ENCODE measurements at places on chromosomes 12 and 14. TPM values are rescaled to one million over a fixed set of nuclear protein-coding genes. Genes with fewer than 3 reads are reported as not detected.
A peak's percentile ranks its signal among the peaks of the same experiment; 100 is the strongest.

DNA sequence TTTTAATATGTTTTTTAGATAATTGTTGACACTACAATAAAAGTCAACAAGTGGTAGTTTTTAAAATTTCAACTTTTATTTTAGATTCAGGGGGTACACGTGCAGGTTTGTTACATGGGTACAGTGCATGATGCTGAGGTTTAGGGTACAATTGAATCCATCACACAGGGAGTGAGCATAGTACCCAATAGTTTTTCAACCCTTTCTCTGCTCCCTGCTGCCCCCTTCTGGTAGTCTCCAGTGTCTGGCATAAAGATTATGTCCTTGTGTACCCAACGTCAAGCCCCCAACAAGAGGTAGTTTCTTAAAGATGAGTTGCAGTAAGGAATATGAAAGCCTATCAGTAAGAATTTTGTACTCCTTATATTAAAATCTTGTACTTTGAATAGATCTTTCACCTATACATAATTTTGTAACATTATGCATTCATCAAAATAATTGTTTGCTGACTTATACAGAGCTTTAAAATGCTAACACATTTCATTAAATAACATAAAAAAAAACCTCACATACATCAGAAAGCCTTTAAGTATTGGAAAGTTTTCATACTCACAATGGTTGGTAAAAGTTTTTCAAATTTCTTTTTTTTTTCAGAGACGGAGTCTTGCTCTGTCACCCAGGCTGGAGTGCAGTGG, 5.4 kb upstream of the RALGAPA1 start:
- no peaks in the 10 kb centered on the region for H3K36me3 ChIP-seq
- no peak overlapping the region for H3K27ac ChIP-seq
- H3K27me3 ChIP-seq, result no peaks in the 10 kb centered on the region
- no peak overlapping the region for H3K4me3 ChIP-seq
- peak; percentile 74 for DNase-seq
- H3K4me1 ChIP-seq, result no peaks in the 10 kb centered on the region

DNA sequence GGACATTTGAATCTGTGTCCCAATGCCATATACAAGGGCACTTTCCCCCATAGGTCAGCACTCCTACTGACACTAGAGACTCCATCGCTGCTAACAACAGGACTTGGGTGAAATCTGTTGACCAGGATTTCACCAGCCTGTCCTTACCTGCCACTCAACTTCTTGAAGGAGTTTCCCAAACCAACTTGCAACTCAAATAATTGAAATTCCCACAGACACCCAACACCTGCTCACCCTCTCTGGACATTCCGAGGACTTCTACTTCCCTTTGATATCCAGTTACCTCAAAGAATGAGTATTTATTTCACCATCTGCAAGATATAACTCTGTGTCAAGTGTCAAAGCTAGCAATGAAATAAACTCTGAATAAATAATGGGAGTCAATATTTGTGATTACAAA, 44.6 kb downstream of the LLPH start:
- peaks cover 7% of the 10 kb centered on the region for H3K4me1 ChIP-seq
- no peak overlapping the region for H3K4me3 ChIP-seq
- no peaks in the 10 kb centered on the region for H3K36me3 ChIP-seq
- no peak overlapping the region for H3K27ac ChIP-seq
- H3K27me3 ChIP-seq, result no peaks in the 10 kb centered on the region

DNA sequence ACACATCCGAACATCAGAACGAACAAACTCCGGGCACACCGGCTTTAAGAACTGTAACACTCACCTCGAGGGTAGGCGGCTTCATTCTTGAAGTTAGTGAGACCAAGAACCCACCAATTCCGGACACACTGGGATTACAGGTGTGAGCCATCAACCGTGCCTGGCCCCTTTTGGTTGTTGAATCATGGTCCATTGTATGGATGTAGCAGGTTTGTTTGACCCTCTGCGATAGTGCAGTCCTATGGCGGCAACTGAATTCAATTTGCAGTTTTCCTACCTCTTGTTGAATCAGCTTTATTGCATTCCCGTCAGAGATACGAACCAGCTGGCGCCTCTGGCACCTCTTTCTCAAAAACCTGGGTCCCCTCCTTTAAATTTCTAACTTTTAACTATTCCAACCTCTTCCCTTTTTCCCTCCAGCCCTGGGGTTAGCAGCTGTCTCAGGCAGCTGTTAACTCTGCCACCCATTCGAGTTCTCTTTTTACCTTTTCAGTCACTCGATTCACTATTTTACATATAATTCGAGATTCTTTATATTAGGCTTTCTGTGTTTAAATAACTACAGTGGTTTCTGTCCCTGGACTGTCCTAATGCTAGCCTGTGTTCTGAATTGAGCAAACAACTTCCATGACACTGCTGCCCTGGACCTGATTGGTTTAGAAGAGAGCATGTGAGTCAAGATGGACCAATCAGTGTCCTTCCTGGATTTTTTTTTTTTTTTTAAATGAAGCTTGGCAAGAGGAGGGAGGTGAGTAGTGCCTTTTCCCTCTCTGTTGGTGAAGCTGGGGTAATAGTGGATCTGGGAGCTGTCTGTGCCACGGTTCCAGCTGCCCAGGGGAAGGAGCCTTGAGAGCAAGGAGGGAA, 261.5 kb downstream of the PCNX1 start:
- no peaks in the 10 kb centered on the region for H3K36me3 ChIP-seq
- H3K4me1 ChIP-seq, result no peaks in the 10 kb centered on the region
- no peak for DNase-seq
- H3K27me3 ChIP-seq, result no peaks in the 10 kb centered on the region

DNA sequence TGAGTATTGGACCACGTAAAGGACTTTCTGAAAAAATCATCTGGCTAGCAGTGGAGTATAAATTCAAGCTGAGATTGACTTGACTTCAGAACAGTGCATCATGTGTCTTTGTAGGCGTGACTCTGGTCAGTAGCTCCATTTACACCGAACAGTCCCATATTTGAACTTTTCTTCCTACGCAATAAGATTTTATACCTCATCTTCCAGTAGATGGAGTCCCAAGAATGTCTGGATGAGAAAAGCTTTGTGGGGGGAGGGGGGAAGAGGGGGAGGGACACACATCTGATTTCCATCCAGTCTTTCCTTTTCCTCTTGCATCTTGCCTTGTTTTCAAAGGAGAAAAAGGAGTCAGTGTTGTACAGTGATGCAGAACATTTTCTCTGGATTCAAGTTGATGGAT, 241.0 kb downstream of the EMP1 start:
- DNase-seq, result no peak
- no peaks in the 10 kb centered on the region for H3K4me1 ChIP-seq
- no peaks in the 10 kb centered on the region for H3K36me3 ChIP-seq

- no peak overlapping the region for H3K4me3 ChIP-seq
- no peaks in the 10 kb centered on the region for H3K36me3 ChIP-seq
- no peaks in the 10 kb centered on the region for H3K27me3 ChIP-seq
- H3K27ac ChIP-seq, result no peak overlapping the region
- H3K4me1 ChIP-seq, result 0 out of 2 replicates have a peak, but pooled peaks cover 7% of the 10 kb centered on the region
Observed at GRCh38 chr12:67442896-67443295, 173.7 kb downstream of the CAND1 start.

DNA sequence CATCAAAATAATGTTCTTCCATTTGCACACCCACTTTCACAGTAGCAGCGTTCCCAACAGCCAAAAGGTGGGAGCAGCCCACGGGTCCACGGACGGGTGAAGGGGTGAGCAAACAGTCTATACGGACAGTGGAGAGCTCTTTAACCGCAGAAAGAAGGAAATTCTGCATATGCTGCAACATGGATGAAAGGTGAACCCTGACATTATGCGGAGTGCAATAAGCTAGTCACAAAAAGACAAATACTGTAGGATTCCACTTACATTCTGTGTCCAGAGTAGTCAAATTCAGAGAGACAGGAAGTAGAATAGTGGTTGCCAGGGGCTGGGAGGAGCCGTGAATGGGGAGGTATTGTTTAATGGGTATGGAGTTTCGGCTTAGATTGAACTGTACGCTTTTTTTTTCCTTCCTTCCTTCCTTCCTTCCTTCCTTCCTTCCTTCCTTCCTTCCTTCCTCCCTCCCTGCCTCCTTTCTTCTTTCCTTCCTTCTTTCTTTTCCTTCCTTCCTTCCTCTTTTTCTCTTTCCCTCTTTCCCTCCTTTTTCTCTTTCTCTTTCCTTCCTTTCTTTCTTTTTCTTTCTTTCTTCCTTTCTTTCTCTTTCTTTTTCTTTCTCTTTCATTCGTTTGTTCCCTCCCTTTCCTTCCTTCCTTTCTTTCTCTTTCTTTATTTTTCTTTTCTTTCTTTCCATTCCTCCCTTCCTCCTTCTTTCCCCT, 15.8 kb upstream of the ANKRD9 start:
- no peaks in the 10 kb centered on the region for H3K36me3 ChIP-seq
- peaks cover 36% of the 10 kb centered on the region for H3K4me1 ChIP-seq

Gene AGAP2
- 0.23 TPM for total RNA-seq

DNA sequence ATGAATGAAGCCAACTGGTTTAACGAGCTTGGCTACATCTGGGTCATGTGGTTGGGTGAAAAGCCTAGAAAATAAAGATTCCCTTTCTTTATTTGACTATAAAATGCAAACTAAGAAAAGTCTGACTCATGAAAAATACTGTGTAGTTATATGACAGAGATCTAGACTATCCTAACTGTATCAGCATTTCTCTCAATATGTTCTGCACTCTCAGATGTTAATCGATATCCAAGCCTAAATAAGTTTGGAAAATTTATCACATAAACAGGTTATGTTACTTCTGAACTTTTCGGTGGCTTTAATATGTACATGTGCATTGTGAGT, 133.1 kb downstream of the DAAM1 start:
- no peak overlapping the region for H3K27ac ChIP-seq
- H3K4me1 ChIP-seq, result peaks cover 18% of the 10 kb centered on the region
- H3K36me3 ChIP-seq, result no peaks in the 10 kb centered on the region
- H3K27me3 ChIP-seq, result no peaks in the 10 kb centered on the region
- no peak overlapping the region for H3K4me3 ChIP-seq

DNA sequence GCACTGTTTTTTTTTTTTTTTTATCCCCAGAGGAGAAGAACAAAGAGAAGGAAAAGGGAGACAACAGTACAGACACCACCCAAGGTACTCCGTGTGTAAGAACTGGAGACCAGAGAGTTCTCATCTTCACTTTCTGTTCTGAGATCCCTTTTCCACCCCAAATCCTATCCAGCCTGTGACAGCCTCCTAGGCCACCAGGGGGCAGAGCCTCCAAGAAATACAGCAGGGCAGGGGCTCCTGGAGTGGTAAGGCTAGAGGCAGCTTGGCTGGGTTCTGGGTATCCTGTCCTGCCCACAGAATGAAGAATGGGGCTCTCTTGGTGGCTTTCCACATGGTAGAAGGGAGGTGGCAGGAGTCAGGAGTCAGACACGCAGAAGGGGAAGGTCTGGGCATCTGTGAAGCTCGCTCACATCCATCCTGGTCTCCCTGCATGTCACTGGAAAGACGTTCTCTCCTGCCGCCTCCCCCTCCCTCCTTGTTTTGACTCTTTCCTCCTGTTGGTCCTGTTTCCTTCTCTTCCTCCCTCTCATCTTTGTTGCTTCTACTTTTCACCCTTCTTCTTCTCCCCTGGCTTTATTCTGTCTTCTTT, 12.0 kb downstream of the CLSTN3 start:
- no peak overlapping the region for H3K27ac ChIP-seq
- H3K36me3 ChIP-seq, result no peaks in the 10 kb centered on the region
- H3K27me3 ChIP-seq, result no peaks in the 10 kb centered on the region
- H3K4me3 ChIP-seq, result no peak overlapping the region
- peak; percentile 58 for DNase-seq

GRCh38 chr12:11759899-11760298, 110.4 kb downstream of the ETV6 start:
- no peaks in the 10 kb centered on the region for H3K4me1 ChIP-seq
- no peak for DNase-seq
- no peak overlapping the region for H3K4me3 ChIP-seq
- H3K27me3 ChIP-seq, result no peaks in the 10 kb centered on the region
- H3K36me3 ChIP-seq, result no peaks in the 10 kb centered on the region
- H3K27ac ChIP-seq, result no peak overlapping the region

DNA sequence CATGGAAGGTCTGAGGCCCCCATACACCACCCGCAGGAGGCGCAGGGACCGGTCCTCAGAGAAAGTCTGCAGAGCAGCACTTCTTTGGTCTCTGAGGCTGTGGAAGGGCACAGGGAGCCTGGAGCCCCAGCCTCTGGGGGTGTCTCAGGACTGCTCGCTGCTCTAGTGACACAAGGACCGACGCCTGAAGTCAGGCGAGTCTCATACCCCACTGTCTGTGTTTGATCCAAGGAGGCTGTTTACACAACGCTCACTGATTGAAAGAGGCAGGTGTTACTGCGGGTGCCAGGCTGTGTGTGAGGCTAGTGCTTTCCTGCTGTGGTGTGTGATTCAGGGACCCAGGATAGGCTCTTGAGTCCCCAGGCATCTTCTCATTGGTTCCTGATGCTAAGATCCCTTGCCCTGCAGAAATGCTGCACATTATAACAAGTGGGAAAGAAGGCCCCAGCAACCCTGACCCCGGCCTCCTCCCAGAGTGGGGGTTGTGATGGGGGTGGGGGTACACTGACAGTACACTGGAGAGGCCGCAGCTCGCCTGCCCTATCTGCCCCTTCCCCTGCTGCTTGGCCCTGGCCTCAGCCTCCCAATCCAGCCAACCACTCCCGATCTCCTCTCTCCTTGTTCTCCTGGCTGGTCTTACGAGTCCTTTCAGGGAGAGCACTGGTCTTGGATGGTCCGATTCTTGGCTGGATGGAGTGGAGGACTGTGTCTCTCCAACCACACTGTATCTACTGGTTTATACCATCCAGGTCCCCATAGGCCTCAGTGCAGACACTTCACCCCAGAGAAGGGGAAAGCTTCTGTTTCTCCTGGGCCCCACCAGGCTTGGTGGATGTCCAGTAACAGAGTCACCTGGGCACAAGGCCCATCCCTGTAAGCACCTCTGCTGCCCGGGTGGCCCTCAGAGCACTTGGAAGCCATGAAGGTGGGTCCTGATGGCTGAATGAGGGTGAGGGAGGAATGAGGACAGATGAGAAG, 6.6 kb downstream of the CACNA2D4 start:
- H3K27me3 ChIP-seq, result 0 out of 2 replicates have a peak, but pooled peaks cover 7% of the 10 kb centered on the region
- H3K4me1 ChIP-seq, result peaks cover 10% of the 10 kb centered on the region
- DNase-seq, result no peak
- H3K27ac ChIP-seq, result no peak overlapping the region
- no peak overlapping the region for H3K4me3 ChIP-seq
- H3K36me3 ChIP-seq, result no peaks in the 10 kb centered on the region

DNA sequence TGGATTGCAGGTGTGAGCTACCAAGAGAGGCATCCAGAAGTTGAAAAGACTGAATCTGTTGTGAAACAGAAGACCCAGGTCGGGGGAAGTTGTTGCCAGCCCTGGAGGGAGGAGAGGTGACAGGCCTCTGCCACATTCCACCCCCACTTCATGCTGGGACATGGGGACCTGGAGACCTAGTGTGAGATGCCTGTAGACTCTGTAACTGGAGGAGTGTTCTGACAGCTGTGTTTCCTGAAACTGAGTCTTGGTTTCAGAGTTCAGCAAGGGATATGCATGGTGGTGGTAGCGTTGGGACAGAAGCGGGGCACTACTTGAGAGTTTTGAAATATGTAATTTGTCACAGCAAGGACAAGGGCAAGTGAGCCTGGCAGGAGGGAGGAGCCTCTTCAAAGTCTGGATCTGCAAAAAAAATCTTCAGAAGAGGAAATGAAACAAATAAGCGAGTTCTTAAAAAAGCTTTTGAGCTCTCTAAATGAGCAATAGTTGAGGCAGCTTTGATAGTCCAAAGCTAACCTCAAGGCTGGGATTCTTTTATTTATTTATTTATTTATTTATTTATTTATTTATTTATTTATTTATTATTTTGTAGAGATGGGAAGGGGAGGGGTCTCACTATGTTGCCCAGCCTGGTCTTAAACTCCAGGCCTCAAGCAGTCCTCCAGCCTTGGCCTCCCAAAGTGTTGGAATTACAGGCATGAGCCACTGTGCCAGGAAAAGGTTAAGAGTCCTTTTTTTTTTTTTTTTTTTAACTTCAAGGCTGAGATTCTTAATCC, 58.9 kb upstream of the EEA1 start:
- H3K27me3 ChIP-seq, result no peaks in the 10 kb centered on the region
- DNase-seq, result no peak
- H3K36me3 ChIP-seq, result no peaks in the 10 kb centered on the region

Data from PC-3 (cell line).